Motor neuron (in vitro differentiated cells): ENCODE measurements at places on chromosomes 2 and 18. TPM values are rescaled to one million over a fixed set of nuclear protein-coding genes. Genes with fewer than 3 reads are reported as not detected.
A peak's percentile ranks its signal among the peaks of the same experiment; 100 is the strongest.

DNA sequence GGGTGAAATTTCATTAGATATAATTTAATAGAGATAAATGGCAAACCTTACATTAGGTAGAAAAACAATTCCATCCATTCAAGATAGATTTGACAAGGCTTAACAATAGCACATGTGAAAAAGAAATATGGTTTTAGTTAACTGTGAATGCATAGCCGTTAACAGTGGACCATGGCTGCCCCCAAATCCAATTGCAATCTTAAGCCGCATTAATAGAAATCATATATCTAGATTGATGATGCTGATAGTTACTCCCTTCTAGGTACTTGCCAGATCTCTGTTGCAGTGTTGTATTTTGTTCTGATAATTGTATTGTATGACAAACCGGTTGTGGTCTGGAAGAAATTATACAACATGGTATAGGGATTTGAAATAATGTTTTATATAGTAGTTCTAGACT lies 139.8 kb downstream of the GPD2 start:
- no peak for ATAC-seq

DNA sequence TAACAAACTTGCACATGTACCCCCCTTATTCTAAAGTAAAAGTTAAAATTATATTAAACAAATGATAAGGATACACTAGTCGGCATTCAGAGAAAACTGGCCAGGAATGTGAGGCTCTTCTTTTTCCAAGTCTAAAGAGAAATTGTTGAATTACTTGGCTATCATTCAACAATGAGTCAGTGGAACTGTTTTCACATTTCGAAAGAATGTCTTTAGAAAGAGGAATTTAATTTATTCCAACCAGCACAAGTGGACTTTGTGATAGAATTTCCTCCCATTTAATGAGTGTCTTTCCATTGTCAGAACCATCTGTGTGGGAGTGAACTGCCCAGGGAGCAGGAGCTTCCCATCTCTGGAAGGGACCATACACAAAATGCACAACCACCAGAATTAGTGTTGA lies 792.2 kb downstream of the EPHA4 start:
- ATAC-seq, result peak; percentile 61

GRCh38 chr2:216221811-216222210 lies 112.7 kb downstream of the XRCC5 start:
- no peak for ATAC-seq

GRCh38 chr2:43011158-43011491 lies 215.3 kb downstream of the ZFP36L2 start:
- no peak for ATAC-seq

RESP18 gene
- total RNA-seq, result not detected in 2 replicates
